ENCODE measurements at places on chromosomes 6 and 20.

DNA sequence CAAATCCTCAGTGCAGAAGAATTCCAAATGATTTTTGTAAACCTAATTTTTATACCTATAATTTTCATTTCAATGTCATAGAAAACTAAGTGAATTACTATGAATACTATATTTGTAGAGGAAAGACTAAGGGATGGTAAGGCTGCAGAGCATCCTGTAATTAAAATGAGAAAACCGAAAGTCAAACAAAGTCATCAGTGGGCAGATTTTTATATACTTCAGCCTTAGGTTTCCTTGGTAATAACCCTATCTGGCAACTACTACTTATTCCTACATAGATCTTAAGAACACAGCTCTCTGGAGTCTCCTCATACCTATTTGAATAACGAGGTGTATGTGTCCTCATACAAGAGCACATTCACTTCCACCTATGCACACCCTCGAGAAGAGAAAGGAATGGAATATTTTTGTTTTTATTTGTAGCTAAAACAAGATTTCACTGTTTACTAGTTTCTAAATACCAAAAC is 117.9 kb upstream of the SGK1 start:
- H3K27ac ChIP-seq, result no peak overlapping the region
- no peak for DNase-seq
- H3K36me3 ChIP-seq, result no peaks in the 10 kb centered on the region
- peaks cover 12% of the 10 kb centered on the region for H3K4me1 ChIP-seq
- H3K4me3 ChIP-seq, result no peak overlapping the region

DNA sequence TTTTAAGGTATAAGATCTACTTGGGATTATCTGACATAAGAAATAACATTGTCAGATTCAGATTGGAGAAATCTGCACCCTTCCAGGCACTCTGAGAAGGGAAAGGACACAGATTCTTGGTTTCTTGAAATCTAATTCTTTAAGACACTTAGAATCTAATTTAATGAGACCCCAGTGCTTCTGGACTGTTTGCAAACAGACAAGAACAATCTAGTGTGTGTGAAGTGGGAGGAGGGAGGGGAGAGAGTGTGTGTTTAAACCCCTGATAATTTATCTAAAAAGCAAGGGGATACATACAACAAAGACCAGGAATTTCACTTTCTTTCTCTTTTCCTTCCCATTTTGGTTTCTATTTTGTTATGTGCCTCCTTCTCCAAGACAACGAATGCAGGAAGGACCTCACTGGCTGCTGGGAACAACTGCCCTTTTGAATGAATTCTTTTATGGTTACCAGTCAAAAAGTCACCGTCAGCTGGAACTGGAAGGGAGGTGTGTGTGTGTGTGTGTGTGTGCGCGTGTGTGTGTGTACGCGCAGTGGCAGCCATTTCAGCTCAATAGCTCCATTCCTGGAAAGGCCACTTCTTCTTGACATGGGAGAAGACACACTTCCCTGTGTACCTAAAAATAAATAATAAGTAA is 129.4 kb downstream of the BCAS1 start:
- H3K4me3 ChIP-seq, result peak overlapping the region; percentile 47
- peak overlapping the region; percentile 96 for H3K27ac ChIP-seq
- peaks cover 51% of the 10 kb centered on the region for H3K4me1 ChIP-seq
- H3K27me3 ChIP-seq, result peaks cover 1% of the 10 kb centered on the region
- DNase-seq, result no peak

DNA sequence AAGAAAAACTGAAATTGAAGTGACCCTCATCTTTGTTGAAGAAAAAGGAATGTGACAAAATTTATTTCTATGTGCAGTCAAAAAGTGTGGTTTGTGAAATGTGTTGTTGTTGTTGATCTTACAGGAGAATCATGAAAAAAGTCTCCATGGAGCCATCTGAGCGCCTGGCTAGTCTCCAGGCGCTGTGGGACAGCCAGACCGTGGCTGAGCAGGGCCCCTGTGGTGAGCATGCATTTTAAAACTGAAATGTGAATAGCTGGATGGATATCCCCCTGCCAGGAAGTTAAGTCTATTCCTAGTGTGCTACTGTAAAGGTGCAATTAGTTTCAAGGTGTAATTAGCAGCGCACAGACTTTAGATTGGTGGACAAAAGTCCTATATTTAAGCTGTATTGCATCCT is 170.6 kb downstream of the CARMIL1 start:
- peak overlapping the region; percentile 49 for H3K27ac ChIP-seq
- DNase-seq, result no peak
- H3K27me3 ChIP-seq, result no peaks in the 10 kb centered on the region

DNA sequence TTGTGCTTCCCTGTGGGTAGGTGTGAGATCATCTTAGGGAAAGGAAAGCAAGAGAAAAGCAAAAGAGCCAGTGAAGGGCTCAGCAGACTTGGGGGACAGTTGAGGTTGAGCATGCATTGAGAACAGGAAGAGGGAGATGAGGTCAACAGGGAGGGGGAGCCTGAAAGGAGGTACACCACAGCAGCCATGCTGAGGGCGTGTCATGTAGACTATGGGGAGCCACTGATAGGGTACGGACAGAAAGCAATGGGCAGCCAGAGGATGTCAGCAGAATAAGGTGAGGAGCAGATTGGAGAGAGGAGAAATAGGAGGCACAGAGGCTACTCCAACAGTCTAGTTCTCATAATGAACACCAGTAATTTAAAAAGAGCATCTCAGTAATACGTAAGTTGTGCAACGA is 351.1 kb upstream of the HTR1E start:
- no peak for DNase-seq
- no peaks in the 10 kb centered on the region for H3K4me1 ChIP-seq
- H3K4me3 ChIP-seq, result no peak overlapping the region
- no peaks in the 10 kb centered on the region for H3K27me3 ChIP-seq

DNA sequence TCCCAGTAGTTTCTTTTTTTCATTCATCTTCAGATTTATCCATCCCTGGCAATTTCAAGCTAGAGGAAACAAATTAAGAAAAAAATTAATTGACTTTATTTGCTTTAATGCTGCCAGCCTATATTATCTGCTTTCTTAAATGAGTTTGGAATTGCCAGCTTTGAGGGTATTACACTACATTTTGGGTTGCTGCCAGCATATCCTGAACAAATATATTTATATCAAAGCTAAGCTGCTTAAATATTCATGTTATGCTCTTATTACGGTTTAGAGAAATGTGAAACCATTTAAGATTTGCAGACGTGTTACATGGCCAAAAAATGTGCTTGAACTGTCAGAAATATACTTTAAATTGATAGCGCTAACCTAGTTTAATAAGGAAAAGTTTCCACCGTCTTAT is 59.7 kb downstream of the GRIK2 start:
- H3K36me3 ChIP-seq, result no peaks in the 10 kb centered on the region
- no peak overlapping the region for H3K27ac ChIP-seq
- H3K4me1 ChIP-seq, result peaks cover 2% of the 10 kb centered on the region
- no peak overlapping the region for H3K4me3 ChIP-seq

GRCh38 chr6:100246206-100246605 is 218.5 kb downstream of the SIM1 start:
- H3K27ac ChIP-seq, result no peak overlapping the region
- no peaks in the 10 kb centered on the region for H3K36me3 ChIP-seq
- no peaks in the 10 kb centered on the region for H3K4me1 ChIP-seq
- no peak for DNase-seq
